ENCODE measurements at places on chromosomes 3 and 15.

DNA sequence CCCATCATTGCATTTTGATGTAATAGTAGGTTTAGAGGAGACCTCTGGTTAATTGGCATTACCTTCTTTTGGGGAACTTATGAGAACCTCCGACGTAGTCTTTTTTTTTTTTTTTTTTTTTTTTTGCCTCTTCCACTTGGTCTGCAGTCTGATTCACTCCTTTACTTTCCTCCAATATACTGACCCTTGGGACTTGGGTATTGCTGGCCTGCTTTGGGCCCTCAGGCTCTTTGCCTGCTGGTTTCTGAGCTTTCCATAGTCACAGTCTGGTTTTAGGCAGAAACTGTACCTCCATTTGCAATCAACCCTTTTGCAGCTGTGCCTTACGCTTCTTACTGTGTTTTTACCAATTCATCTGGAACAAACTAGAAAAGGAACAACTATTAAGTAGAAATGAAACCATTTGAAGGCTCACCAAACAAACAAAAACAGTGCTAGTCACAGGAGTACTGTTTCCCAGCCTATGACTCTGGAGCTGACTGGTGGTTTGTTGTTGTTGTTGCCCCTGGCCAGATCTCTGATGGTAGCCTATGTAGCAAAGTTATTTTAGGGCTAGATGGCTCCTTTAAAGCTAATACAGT lies 272.8 kb downstream of the BBX start:
- no peaks in the 10 kb centered on the region for H3K4me1 ChIP-seq
- no peak overlapping the region for H3K4me3 ChIP-seq
- no peak overlapping the region for H3K27ac ChIP-seq
- H3K27me3 ChIP-seq, result no peaks in the 10 kb centered on the region
- no peaks in the 10 kb centered on the region for H3K36me3 ChIP-seq
- no peak for DNase-seq

DNA sequence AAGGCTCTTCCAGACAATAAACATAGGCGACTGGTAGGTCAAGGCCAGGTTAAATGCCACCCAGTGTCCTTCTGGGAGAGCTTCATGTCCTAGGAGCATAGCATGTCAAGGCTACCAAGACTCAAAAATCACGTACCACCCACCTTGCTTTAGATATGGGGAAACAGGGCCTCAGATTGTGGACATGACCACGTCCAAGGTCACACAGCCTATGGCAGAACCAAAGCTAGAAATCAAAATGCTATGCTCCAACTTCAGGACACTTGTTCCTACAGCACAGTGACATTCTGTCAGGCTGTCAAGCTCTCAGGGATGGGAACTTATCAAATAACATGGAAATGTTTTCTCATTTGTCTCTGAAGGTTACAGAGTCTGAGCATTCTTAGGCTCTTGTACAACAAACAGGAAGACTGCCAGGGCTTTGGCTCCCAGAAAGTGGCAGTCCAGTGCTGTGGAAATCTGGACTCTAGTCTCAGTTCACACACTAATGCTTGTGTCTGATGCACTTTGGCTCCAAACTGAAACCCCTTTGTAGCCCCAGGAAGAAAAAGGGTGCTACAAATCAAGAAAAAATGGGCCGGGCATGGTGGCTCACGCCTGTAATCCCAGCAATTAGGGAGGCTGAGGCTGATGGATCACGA lies 170.4 kb upstream of the LPP start:
- no peak for DNase-seq
- no peaks in the 10 kb centered on the region for H3K36me3 ChIP-seq
- H3K4me3 ChIP-seq, result no peak overlapping the region
- no peaks in the 10 kb centered on the region for H3K27me3 ChIP-seq

DNA sequence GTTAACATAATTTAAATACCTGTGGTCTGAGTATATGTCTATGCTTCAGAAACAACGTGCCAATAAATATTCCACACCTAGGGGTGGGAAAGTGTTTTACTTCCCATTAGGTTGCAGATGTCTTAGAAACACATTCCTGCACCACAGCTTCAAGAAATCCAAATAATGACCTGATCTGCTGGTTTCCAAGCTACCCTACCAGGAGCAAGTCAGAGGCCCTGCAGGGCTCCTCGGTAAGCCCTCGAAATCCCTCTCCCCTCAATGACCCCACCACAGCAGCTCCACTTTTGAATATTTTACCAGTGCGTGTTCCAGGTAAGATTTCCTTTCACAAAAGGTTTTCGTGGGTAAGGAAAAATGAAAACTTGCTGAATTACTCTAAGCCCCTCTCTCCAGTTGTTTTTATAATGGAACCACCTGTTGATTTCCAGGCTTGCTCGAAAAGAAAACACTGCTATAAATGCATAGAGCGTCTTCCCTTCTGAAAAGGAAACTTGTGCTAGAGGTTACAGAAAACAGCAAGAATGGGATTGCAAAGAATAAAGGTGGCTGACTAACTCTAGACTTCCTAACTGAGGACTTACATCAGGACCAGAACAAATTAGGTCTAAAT lies 12.6 kb downstream of the IL12A start:
- no peak overlapping the region for H3K27ac ChIP-seq
- H3K4me3 ChIP-seq, result no peak overlapping the region
- H3K4me1 ChIP-seq, result peaks cover 7% of the 10 kb centered on the region
- no peaks in the 10 kb centered on the region for H3K27me3 ChIP-seq
- H3K36me3 ChIP-seq, result no peaks in the 10 kb centered on the region
- no peak for DNase-seq

GRCh38 chr3:36893137-36893557 lies 51.7 kb downstream of the TRANK1 start:
- peaks cover 5% of the 10 kb centered on the region for H3K4me1 ChIP-seq
- no peak overlapping the region for H3K27ac ChIP-seq
- H3K36me3 ChIP-seq, result no peaks in the 10 kb centered on the region
- H3K27me3 ChIP-seq, result no peaks in the 10 kb centered on the region

GRCh38 chr3:194548346-194549321 lies 61.8 kb upstream of the ATP13A3 start:
- no peaks in the 10 kb centered on the region for H3K36me3 ChIP-seq
- no peak overlapping the region for H3K27ac ChIP-seq
- DNase-seq, result no peak

DNA sequence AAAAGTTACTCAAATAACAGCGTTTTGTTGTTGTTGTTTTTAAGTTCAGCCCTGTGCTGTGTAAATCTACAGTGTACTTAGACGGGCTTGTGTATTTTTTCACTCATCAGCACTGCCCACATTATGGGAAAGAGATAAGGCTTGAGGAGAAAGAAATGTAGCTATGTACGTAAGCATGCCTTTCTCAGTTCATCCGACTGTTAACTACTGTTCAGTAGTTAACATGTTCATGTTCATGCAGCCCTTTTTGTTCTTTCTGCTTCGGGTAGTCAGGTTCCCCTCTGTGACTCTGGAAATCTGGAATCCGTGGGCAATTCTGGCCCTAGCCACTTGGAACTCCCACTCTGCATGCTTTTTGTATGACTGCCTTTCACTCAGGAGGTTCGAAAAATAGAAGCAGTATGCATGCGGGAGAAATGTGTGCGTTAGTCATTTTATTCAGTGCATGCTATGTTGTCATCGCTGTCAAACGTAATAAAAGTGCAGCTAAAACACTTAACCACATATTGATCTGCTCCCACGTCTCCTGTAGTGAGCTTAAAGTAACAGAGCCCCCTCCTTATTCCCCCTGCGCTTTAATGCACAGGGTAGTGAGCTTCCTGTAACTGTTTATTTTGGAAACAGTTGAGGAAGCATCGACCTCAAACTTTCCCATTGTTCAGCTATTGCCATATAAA lies 283.1 kb upstream of the NR2F2 start:
- no peak overlapping the region for H3K27ac ChIP-seq
- peaks cover 6% of the 10 kb centered on the region for H3K4me1 ChIP-seq
- H3K36me3 ChIP-seq, result no peaks in the 10 kb centered on the region
- DNase-seq, result no peak
- H3K4me3 ChIP-seq, result no peak overlapping the region
- H3K27me3 ChIP-seq, result peaks cover 54% of the 10 kb centered on the region

DNA sequence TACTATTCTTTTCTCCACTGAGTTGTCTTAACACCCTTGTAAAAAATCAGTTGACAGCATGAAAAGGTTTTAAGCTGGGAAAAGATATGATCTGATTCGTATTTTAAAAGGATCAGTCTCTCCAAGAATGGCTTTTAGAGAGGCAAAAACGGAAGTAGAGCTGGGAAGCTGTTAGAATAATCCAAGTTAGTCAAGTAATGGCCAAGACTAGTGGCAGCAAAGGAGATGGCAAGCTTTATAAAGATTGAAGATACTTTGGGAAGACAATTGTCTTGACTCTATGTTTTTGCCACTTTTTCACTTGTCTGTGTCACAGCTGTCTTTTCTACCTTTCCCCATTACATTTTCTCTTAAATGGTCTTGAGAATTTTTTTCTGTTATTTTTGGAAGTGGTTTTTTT lies 243.5 kb upstream of the MANF start:
- H3K36me3 ChIP-seq, result no peaks in the 10 kb centered on the region
- no peaks in the 10 kb centered on the region for H3K4me1 ChIP-seq
- no peak overlapping the region for H3K27ac ChIP-seq
- peak; percentile 33 for DNase-seq
- H3K27me3 ChIP-seq, result no peaks in the 10 kb centered on the region
- no peak overlapping the region for H3K4me3 ChIP-seq

- no peak overlapping the region for H3K27ac ChIP-seq
- no peaks in the 10 kb centered on the region for H3K36me3 ChIP-seq
- no peak overlapping the region for H3K4me3 ChIP-seq
- peaks cover 24% of the 10 kb centered on the region for H3K4me1 ChIP-seq
- H3K27me3 ChIP-seq, result no peaks in the 10 kb centered on the region
Measured at GRCh38 chr3:88589138-88589537, 439.4 kb downstream of the C3orf38 start.

- H3K4me1 ChIP-seq, result no peaks in the 10 kb centered on the region
- H3K36me3 ChIP-seq, result no peaks in the 10 kb centered on the region
- no peak overlapping the region for H3K4me3 ChIP-seq
- no peak for DNase-seq
- H3K27me3 ChIP-seq, result no peaks in the 10 kb centered on the region
- H3K27ac ChIP-seq, result no peak overlapping the region
Measured at GRCh38 chr3:130658678-130659077, 88.0 kb downstream of the PIK3R4 start.

DNA sequence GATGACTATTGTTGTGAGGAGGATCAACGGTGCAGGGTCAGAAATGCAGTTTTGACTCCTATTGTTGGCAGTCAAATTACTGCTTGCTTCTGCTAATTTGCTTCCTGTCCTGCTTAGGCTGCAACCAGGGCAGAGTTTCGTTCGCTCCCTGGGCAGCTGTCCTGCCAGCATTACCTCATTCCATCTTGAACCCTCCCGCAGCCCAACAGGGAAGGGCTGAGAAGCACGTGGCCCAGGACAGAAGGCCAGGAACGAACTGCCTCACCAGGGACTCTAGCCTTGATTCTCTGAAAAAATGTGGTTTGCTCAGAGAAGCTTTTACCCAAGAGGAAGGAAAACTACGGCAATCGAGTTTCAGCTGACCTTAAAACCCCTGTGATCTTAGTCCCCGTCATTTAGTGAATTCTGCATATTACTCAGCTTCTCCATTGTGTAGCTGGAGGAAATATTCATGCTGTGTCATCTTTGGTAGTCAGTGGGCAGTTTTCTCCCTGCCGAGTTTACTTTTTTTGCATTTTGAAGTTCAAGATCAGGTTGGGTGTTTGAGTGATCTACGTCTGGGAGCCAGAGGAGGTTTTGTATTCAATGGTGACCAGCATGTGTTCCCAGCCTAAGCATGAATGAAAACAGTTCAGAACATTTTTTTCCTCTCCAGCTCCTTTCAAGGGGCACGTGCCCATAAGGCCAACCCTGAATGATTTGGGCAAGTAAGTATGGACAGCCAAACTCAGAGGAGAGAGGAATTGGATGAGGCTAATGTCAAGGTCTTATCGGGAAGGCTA lies 23.0 kb downstream of the TLNRD1 start:
- no peak for DNase-seq
- H3K4me3 ChIP-seq, result no peak overlapping the region
- no peaks in the 10 kb centered on the region for H3K27me3 ChIP-seq
- H3K27ac ChIP-seq, result no peak overlapping the region
- H3K36me3 ChIP-seq, result no peaks in the 10 kb centered on the region

- H3K36me3 ChIP-seq, result no peaks in the 10 kb centered on the region
- no peak overlapping the region for H3K27ac ChIP-seq
- H3K4me1 ChIP-seq, result peaks cover 23% of the 10 kb centered on the region
Measured at GRCh38 chr15:60797444-60798040, 318.6 kb upstream of the ICE2 start.

- no peaks in the 10 kb centered on the region for H3K4me1 ChIP-seq
- no peak overlapping the region for H3K4me3 ChIP-seq
- H3K27me3 ChIP-seq, result no peaks in the 10 kb centered on the region
- DNase-seq, result no peak
Measured at GRCh38 chr3:113847664-113848461, 9.3 kb downstream of the GRAMD1C start.
